ENCODE measurements at places on chromosomes 7 and 10. TPM values are rescaled to one million over a fixed set of nuclear protein-coding genes. Genes with fewer than 3 reads are reported as not detected.

- no peak for DNase-seq
These were observed 18.5 kb downstream of the HYAL4 start for GRCh38 chr7:123863461-123863860.

- DNase-seq, result no peak
These were observed 63.1 kb upstream of the ZPBP start for GRCh38 chr7:50156163-50156562.

DNA sequence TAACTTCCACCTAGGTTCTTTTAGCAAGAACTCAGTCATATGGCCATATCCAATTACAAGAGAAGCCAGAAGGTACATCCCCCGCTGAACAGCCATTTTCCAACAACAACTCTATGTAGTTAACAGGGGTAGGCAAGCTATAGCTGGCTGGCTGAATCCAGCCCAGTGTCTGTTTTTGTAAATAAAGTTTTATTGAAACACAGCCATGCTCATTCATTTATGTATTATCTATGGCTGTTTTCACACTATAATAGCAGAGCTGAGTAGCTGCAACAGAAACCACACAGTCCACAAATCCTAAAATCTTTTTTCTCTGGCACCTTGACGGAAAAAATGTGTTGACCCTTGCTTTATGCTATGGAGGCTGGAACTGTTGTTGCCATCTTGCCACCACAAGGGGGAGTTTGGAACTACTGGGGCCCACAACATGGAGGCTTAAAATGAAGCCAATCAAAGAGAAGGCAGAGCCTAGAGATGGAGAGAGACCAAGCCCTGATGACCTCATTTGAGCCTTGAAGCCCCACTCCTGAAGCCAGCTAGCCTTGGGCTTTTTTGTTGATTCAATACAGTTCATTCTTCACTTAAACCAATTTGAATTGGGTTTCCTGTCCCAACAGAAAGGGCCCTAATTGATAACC lies 33.3 kb upstream of the XPNPEP1 start:
- DNase-seq, result no peak

- DNase-seq, result no peak
These were observed 49.4 kb upstream of the OCM start for GRCh38 chr7:5831196-5831595.

GRCh38 chr10:79384773-79385391 lies 37.6 kb downstream of the PPIF start:
- no peak for DNase-seq

- no peak for DNase-seq
These were observed 3.6 kb downstream of the CCNY start for GRCh38 chr10:35339942-35340341.

GRCh38 chr7:12957487-12957886 lies 270.1 kb downstream of the ARL4A start:
- DNase-seq, result no peak

DNA sequence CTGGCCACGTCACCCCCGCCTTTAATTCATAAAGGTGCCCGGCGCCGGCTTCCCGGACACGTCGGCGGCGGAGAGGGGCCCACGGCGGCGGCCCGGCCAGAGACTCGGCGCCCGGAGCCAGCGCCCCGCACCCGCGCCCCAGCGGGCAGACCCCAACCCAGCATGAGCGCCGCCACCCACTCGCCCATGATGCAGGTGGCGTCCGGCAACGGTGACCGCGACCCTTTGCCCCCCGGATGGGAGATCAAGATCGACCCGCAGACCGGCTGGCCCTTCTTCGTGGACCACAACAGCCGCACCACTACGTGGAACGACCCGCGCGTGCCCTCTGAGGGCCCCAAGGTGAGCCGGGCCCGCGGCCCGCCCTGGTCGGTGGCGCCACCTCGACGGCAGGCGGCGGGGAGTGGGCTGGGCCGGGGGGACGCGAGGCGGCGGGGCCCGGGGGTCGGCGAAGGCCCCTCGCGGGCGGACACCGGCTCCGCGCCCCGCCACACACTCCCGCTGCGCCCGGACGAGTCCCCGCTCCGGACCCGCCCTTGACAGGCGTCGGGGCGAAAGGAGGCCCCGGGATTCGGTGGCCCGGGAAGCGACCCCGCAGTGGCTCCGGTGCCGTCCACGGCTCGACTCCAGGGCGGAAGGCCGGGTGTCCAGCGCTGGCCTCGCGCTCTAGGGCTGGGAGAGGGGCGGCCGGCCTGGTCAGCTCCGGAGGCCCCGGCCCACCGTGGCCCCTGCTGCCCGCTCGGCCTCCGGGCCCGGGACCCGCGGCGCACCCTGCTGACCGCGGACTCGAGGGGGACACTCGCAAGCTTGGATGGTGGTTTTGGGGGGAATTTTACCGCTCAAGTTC lies 557 bp downstream of the BAG3 start:
- DNase-seq, result no peak

DNA sequence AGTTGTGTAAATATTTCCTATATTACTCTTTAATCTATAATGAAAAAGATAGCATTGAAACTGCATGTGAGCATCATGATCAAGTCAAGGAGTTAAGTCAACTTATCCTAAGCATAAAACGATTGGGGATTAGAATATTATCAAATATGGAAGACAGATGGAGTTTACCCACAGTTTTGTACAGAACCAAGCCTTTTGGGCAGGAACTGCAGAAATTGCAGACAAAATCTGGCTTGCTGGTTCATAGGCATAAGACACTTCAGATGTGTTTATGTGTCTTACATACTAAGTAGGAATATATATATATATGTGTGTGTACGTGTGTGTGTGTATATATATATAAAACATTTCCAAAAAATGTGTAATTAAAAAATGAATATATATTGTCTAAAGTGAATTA lies 375.4 kb upstream of the TPK1 start:
- no peak for DNase-seq

- no peak for DNase-seq
These were observed 8.0 kb downstream of the EVX1 start for GRCh38 chr7:27250557-27251070.

Gene PILRA
- 8.5 TPM for total RNA-seq

Gene NOS3
- total RNA-seq, result 8.4 TPM

Gene CPEB3
- total RNA-seq, result 12.2 TPM
